CD4-positive, alpha-beta T cell (primary cell): ENCODE measurements at places on chromosomes 5 and 9. TPM values are rescaled to one million over a fixed set of nuclear protein-coding genes. Genes with fewer than 3 reads are reported as not detected.

DNA sequence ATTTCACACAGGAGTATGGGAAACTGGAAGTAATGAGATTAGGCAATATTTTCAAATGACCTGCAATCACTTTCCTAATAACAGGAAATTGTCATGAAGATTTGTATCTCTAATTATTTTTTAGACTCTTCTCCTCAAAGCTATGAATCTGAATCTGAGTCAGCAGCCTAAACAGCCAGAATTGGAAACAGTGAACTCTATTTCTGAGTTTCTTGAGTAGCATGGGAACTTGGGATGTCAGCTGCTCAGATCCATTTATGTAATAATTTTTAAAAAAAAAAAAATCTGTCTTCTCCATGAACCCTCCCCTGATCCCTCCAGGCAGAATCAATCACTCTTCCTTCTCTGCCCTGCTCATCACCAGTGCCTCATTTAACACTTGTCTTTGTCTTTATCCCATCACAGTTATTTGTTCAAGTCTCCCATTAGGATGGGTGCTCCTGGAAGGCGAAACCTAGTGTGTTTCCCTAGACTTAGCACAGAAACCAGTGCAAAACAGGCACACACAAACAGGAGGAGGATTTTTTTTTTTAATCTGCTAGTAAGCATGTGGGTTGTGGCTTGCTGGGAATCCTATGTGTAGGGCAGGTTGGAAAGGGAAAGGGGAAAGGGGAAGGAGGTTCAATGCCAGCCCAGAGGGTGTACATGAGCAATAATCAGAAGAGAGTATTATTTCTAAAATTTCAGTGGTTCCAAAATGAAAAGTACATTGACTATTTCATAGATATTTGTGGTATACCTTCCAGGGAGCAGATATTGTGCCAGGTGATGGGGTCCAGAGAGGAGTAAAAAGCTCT is 186.8 kb downstream of the TTLL11 start:
- DNase-seq, result no peak

GRCh38 chr9:89871871-89872331 is 267.1 kb downstream of the GADD45G start:
- no peak for DNase-seq

DNA sequence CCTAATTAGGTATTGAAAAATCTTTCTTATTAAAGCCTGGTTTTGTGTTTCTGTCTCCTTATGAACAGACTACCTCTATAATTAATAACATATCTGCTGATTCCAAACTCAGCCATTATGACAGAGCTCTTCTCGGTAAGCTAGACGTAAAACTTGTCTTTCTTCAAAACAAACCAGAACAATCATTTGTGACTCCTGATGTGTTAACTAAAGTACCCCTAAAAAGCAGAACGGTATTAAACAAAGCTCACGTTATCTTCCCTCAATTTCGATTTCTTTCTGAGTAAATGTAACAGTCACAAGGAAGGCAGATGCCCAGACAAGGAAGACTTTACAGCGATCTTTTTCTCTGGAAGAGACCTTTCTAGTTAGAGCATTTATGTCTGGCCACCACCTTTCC is 1.8 kb downstream of the SEMA5A start:
- DNase-seq, result no peak

DNA sequence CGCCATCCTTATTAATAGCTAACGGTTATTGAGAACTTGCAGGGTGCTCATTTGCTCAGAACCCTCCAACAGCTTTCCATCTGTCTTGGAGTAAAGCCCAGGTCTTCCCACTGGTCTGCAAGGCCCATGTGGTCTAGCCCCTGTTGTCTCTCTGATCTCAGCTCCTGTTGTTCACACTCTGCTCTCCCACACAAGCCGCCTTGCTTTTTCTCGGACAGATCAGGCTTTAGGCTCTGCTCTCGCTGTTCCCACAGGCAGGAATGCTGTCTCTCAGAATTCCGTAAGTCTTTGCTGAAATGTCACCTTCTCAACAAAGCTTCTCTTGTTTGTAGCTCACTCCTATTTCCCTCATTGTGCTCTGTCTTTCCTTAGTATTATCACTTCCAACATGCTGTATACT is 34.3 kb downstream of the GPR107 start:
- DNase-seq, result no peak

GRCh38 chr5:27906931-27907601 is 868.7 kb upstream of the CDH9 start:
- DNase-seq, result no peak

N4BP3 gene
- 4.3 TPM for total RNA-seq
